ENCODE measurements at places on chromosomes 2 and 18. TPM values are rescaled to one million over a fixed set of nuclear protein-coding genes. Genes with fewer than 3 reads are reported as not detected.

- DNase-seq, result no peak
Observed at GRCh38 chr2:152622219-152622618, 95.0 kb downstream of the PRPF40A start.

GRCh38 chr2:200577027-200577426, 8.8 kb upstream of the AOX1 start:
- no peak for DNase-seq

DNA sequence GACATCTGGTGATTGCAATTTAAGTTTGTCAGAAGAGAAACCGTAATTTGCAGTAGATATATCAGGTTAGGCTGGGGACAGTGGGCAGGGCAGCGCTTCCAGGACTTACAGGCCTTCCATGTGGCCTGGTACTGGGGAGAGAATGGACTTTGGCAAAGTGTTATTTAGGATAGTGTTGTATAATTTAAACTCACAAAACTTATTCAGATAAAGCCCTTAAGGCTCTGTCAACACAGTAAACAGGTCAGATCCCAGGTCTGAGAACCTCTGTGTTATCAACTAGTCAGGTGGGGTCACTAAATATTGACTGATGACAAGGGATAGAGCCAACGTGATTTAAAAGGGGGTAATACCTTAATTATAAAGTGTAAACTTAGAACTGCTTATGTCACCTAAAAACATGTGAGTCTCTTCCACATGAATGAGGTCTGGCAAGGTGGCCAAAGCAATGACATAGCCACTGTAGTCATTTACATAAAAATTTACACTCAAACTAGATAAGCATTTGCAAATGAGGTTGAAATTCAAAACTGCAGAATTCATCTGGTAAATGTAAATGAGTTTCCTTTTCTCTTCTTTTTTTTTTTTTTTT, 80.2 kb upstream of the DNMT3A start:
- no peak for DNase-seq

NYAP2 gene
- not detected for total RNA-seq

FOXD4L1 gene
- not detected for total RNA-seq

DNA sequence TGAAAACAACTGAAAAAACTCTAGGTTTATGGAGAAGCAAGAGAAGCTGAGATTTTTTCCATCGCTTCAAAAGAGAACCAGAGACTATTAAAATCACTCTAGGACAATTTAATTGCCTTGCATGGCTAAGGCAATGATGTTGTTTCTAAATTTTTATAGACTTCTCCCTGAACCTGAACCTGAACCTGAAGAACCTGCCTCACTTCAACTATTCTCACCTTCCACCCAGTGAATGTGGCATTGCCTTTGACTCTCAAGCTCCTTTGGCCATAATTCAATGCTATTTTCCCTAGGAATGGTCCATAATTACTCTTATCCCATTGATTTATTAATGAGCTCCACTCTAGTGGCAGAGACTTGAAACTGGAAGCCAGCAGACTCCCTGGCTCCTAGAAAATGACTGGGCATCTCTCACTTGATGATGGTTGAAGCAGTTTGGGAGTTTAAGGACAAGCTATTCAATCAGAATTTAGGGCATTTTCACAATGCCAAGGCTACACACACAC, 303.8 kb upstream of the UBE2E3 start:
- no peak for DNase-seq

DNA sequence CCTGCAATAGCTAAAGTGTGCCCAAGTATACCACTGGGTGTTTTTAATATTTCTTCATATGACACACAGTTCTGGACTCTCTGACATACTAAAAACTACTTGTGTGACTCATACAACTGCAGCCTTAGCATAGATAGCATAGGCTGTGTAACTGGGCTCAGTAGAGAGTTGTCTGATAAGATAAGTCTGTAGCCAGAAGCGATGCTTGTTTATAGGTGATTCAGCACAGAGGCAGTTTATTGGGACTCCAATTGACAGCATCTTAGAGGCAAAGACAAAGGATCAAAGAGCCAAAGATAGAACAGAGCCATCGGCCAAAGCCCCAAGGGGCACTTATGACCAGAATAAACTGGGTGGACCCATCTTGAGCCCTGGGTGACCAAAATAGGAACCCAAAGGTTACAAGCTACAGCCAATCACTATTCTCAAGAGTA, 42.3 kb downstream of the AAK1 start:
- no peak for DNase-seq

VPS54 gene
- total RNA-seq, result 22.8 TPM

GRCh38 chr2:240399419-240400324, 35.8 kb upstream of the GPC1 start:
- no peak for DNase-seq

EFR3B gene
- 1.4 TPM for total RNA-seq

GRCh38 chr2:221380062-221380461, 192.0 kb downstream of the EPHA4 start:
- no peak for DNase-seq

- DNase-seq, result no peak
Observed at GRCh38 chr18:35507623-35508022, 9.9 kb upstream of the INO80C start.

MEIS1 gene
- total RNA-seq, result 28.0 TPM

- no peak for DNase-seq
Observed at GRCh38 chr2:190716176-190716807, 67.4 kb downstream of the NAB1 start.

ALKAL2 gene
- total RNA-seq, result 9.3 TPM

DNA sequence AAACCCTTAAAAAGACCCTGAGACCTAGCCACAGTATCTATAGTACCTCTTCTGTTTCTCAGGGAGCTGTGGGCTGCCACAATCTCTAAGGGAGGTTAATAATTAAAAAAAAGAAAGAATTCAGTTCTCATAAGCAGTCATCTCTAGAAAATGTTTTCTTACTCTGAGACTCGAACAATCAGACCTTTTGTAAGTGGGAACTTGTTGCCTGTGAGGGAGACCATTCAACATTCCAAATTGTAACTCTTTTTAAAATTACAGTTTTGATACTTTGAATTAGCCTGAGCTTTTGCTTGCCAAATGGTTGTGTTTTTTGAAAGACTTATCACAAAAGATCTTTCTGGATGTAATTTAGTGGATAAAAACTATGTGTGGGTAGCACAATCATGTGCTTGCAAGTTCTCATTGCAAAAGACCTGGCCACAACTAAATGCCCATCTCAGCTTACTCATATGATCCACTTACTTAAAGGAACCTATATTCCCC, 33.3 kb downstream of the IL1R2 start:
- DNase-seq, result no peak

CIAO1 gene
- 143 TPM for total RNA-seq

ICA1L gene
- 1.4 TPM for total RNA-seq

GRCh38 chr18:46073474-46074331, 1.6 kb upstream of the PSTPIP2 start:
- DNase-seq, result no peak

DNA sequence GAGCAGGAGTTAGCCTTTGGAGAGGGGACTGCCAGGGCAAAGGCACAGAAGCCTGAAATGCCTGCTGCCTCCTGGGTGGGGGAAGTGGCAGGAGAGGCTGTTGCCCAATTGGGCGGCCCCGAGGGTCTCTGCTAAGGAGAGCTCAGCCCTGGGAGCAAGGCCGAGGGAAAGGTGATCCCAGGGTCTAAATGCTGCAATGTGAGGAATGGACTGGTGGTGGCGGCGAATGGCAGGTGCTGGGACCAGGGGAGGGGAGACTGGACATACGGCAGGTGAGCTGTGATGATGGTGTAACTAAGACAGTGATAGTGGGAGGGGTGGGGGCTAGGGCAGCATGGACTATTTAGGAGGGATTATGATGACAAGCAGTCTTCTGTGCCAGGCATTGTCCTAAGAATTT, 104.0 kb downstream of the DYSF start:
- no peak for DNase-seq

CCDC85A gene
- total RNA-seq, result 2.7 TPM

DNA sequence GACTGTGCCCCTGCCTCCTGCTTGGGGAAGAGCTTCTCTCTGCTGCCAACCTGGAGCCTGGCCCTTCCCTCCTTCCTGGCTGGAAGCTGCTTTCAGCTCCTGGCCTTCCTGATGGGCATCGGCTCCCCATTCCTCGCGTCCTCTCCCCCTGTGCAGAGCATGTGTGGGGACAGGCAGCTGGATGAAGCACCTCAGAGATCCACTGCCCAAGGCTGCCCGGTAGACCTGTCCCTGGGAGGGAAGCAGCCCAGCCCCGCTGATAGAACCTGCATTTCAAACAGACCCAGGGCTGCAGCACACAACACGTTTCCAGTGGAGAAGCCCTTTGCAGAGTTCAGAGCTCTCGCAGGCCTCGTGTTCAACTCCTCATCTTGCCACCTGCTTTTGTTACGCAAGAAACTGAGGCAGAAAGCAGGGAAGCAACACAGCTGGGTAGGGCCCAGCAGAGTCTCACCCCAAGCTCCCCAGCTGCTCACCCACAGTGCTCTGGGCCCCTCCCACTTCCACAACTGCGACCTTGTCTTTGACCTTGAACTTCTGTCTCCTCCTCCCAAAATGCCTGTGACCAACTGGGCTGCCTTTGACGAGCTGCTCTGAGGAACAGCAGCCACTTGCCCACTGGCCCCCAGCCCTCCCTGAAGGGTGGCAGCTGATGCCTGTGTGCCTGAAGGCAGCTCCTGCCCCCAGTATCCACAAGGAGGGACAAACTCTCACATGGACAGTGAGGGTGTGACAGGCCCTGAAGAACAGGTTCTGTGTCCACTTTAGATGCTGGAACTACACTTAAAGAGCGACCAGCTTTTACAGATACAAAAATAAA, 65.5 kb downstream of the PARD6G start:
- DNase-seq, result no peak

- no peak for DNase-seq
Observed at GRCh38 chr2:46458763-46459500, 20.4 kb upstream of the TMEM247 start.

DNA sequence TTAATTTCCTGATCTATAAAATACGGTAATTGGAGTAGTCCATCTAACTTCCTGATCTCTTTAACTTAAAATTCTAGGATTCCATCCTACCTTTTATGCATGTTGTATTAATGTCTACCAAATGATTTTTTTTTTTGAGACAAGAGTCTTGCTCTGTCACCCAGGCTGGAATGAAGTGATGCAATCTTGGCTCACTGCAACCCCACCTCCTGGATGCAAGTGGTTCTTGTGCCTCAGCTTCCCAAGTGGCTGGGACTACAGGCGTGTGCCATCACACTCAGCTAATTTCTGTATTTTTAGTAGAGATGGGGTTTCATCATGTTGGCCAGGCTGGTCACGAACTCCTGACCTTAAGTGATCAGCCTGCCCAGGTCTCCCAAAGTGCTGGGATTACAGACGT, 47.8 kb downstream of the CFAP36 start:
- DNase-seq, result no peak

GRCh38 chr2:30706534-30707303, 100.5 kb downstream of the CAPN13 start:
- DNase-seq, result no peak

DNA sequence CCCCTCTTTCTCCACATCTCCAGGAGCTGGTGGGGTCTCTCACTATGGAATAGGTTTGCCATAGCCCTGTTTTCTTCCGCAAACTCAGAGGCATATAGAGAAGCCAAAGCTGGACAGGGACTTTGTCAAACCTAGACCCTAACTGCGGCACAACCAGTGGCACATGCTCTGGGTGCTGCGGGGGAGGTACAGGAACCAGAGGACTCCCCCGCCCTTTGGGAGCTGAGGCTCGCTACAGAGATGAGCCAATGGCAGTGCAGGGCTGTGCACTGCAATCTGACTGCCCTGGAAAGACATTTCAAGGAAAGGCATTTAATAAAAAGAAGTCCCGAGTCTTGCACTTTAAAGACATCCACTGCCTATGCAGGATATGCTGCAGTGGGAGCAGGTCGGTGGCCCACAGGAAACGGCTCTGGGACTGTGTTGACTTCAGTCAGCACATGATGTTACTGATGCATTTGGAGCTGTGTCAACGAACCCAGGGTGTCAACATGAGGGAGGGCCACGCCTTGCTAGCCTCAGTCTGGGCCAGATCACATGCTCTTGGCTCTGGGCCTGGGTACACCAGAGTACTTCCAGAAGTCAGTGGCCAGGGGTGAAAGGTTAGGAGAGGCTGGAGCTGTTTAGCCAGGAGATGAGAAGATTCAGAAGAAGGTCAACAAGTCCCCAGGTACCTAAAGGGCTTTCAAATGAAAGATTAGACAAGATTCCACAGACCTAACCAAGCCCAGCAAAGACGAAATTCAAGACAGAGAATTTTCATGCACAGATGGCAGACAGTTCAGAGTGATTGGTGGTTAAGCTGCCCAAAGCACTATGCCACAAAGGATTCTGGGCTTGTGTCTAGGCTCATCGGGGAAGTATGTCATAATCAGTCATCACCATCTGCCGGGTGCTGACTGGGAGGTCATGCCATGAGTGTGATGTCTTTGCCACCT, 8.2 kb downstream of the SLC35F6 start:
- DNase-seq, result peak; percentile 98

DNA sequence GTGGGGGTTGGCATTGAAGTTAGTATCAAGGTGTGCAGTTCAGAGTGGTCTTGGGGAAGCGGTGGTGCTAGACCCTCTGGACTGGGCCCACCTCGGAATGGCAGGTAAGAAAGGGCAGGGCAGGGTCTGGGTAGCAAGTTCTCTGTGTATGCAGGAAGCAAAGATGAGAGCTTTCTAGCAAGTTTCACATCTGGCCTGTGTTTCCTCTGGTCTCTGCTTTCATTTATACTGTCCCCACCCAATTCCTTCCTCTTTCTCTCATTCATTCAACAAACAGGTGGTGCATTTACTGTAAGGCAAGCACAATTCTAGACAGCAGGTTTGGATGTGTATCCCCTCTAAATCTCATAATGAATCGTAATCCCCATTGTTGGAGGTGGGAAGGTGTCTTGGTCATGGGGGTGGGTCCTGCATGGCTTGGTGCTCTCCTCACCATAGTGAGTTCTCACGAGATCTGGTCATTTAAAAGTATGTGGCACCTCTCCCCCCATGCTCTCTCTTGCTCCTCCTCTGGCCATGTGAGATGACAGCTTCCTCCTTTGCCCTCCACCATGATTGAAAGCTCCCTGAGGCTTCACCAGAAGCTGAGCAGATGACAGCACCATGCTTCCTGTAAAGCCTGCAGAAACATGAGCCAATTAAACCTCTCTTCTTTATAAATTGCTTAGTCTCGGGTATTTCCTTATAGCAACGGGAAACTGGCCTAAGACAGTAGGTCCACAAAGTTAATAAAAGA, 51.8 kb downstream of the PKDCC start:
- DNase-seq, result no peak

DNA sequence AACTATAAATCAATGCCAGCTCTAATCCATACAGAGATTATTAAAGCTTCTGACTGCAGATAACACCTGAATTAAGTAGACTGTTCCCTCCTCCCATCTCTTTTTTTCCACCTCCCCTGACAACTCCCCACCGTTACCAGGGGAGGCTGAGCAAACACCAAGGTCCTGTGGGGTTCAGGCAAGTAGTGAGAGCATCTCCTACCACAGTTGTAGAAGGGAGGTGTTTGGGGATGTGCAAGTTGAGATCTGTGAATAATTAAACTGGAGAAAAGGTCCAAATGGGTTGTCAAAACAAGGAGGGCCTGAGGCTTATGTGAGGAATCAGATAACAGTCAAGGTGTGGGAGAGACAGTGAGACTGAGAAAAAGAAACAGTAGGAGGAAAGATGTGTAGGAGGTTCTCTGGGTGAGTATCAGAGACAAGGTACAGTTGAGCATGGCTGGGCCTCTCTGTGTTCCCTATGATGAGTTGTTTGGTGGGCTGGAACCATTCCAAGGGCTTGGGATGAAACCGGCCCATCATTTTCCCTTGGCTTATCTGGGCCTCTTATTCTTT, 194.6 kb downstream of the CYRIA start:
- DNase-seq, result no peak

- DNase-seq, result no peak
Observed at GRCh38 chr2:202671317-202672035, 36.7 kb downstream of the FAM117B start.

EIPR1 gene
- total RNA-seq, result 29.0 TPM

Measured in suprapubic skin (tissue), 4 donors.